H4 (cell line): ENCODE measurements at places on chromosomes 6 and 20.

- DNase-seq = peak; percentile 38
Observed at GRCh38 chr6:11848852-11849731, 70.5 kb upstream of the ADTRP start.

GRCh38 chr6:42569102-42570028 is 5.5 kb downstream of the UBR2 start:
- peak; percentile 72 for DNase-seq

DNA sequence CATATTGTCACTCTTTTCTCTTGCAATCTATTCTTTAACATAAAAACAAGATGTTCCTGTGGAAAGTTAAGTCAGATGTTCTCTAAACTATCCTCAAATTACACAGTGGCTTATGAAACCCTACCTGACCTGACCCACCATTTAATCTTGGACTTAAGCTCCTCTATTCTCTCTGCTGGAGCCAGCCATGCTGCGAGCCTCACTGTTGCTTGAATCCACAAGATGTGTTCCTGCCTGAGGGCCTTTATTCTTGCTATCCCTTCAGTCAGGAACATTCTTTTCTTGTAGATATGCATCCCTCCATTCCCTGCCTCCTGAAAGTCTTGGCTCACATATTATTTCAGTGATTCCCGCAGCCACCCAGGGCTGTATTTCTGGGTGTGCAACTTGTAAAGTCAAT is 283.2 kb downstream of the EPHA7 start:
- DNase-seq = no peak

DNA sequence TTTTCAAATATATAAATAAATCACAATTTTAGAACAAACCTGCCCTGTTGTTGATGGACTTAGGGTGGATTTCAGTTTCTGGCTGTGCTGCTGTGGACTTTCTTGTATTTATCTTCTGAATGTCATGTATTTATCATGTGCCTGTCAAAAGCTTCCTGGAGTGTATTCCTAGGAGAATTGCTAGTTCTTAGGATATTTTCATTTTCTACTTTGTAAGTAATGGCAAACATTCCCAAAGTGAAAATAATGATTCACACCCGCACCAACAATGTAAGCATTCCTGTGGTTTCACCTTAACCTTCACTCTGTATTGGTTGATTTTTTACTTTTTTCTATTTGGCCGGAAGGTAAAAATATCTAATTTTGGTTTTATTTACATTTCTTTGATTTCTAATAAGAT is 387.8 kb downstream of the SMOC2 start:
- DNase-seq = no peak

GRCh38 chr20:31842471-31843157 is 2.8 kb downstream of the FOXS1 start:
- no peak for DNase-seq

DNA sequence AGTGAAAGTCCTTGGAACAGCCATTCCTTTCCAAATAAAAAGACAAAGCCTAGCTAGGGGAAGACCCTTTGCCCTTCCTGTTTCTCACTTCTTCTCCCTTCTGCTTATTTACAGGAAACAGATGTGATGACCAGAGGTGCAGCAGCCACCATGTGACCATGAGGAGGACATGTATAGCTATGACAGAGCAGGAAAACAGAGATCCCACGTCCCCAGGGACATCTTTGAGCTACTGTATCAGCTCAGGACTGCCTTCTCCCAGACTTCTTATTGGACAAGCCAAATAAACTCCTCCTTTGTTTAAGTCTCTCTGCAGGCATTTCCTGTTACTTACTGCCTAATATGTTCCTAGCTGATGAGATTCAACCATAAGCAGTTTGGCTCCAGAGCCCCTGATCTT is 133.1 kb upstream of the MLN start:
- DNase-seq = no peak

DNA sequence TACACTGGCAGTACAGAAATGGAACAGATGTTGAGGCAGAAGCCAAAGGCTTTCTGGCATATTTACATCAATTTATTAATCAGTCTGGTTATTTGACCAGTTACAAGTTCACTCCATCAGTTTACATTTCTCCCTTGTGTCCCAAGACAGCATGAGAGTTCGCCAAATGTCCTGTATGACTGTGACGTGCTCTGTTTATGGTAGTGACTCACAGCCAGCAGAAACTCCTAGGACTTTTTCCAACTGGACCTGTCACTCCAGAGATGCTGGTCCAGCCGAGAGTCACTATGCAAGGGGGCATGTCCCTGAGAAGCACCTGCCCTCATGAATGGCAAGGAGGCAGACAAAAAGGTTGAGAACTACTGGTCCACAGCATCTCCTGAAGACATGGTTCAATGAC is 160.0 kb downstream of the LRFN2 start:
- DNase-seq = no peak

- DNase-seq = no peak
Observed at GRCh38 chr20:37946946-37947345, 44.0 kb downstream of the VSTM2L start.

DNA sequence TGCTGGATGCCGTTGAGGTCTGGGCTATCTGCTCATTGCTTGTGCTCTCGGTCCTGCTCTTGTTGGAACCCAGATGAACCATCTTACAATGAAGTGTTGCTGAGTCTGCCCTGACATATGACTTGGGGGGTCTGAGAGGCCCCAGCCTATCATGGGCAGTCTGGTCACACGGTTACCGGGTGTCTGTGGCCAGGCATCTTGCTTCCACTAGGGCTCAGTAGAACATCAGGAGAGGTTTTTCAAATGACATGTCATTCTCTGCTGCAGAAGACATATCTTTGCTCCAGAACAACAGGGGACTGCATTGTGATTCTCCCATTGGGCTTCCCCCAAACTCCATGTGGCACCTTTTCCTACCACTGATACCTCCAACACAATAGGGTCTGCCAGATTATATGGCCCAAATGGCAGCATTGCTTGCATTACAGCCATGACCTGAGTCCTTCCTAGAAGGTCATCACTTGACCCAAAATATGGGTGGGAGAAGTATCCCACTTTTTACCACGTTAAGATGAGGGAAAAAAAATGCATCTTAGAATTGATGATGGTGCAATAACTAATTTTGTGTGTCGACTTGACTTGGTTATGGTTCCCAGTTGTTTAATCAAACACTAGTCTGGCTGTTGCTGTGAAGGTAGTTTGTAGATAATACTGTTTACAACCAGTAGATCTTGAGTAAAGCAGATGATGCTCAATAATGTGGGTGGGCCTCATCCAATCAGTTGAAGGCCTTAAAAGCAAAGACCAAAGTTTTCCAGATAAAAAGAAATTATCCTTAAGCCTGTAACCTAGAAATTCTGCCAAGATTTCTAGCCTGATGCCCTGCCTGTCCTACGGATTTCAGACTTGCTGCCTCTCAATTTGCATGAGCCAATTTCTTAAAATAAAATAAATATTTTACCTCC is 241.0 kb downstream of the QKI start:
- DNase-seq = no peak

DNA sequence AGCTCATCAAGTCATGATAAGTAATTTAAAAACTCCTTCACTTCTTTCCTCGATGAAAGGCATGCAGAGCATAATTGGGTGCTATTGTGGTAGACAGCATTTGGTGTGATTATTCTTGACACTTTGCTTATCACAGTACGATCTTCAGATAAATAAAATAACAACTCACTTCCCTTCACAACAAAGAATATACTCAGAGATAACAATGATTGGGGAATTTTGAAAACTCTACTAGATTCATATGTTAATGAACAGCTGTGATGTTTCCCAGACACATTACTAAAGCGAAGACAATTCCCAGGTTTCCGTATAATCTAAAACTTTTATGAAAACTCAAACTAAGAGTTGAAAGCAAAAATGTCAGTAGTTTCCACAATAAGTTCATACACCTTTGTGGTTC is 670.6 kb upstream of the EPHA7 start:
- no peak for DNase-seq

DNA sequence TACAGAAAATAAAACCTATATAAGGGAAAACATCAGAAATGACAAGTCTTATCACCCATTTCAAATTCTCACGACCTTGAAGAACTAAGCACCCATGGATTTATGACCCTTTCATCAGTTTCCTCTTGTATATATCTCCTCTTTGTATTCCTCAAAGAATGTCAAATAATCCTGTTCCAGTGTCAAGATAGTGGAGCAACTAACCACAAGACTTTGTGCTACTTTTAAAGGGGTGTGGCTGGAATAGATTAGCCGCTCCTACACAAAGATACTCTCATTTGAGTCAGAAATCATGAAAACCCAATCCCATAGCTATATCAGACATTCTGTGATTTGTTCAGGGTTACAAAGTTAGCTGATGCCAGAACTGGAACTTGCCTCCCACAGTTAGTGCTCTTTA is 6.6 kb downstream of the REPS1 start:
- no peak for DNase-seq

- DNase-seq = no peak
Observed at GRCh38 chr6:33431880-33432541, 12.1 kb downstream of the SYNGAP1 start.

- no peak for DNase-seq
Observed at GRCh38 chr6:124294574-124295200, 491.0 kb downstream of the NKAIN2 start.

DNA sequence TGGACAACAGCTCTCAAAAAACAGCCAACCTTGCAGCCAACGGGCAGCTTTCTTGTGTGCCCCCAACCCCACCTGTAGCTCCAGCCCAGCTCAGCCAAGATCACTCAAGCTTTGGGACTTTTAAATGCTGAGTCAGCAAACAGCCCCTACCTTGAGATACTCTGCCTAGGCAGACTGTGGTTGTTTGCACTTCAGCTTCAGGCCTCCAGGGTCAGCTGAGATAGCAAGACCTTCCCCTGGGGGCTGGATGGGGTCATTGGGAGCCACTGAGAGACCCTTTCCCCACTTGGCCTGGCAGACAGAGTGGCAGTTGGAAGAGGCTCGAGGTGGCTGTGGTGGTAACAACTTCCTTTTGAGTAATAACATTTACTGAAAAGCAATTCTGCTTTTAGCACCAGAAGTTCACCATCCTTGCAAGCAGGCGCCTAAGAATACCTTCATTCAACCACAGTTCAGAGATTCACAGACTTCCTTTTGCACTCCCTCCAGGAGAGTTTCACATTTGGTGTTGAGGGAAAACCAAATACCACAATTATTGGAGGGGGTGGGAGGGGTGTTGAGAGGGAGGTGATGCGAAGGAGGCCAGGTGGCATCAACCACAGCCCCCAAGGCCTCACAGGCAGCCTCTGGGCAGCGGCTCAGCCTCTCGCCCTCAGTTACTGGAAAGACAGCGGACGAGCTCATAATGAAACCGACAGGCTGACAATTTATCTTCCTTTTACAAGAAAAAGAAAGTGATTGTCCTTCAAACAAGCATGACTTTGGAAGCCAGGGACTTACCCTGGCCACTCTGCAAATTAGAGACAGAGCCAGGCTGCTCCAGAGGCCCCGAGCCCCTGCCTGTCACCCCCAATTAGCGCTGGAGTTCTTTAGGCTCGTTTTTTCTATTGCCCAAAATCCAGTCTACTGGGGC is 148.1 kb downstream of the CEBPB start:
- peak; percentile 75 for DNase-seq

DNA sequence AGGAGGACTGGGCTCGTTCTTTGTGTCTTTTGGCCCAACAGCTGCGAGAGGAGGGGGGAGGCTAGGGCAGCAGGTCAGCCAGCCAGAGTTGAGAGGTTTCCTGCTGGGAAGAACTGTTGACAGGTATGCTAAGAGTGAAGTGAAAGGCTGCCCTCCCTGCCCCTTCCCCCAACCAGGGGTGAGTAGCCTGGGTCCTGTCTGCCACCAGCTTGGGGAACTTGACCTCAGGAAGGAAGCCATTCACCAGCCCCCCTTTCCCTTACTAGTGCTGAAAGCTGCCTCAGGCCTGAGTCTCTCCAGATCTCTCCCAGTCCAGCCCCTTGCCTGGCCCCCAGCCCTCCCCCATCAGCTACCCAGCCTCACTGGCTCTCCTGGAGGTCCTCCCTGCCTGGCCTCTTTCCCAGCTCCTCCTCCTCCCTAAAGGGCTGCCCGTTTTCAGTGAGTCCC is 20.7 kb upstream of the ZNF76 start:
- no peak for DNase-seq

DNA sequence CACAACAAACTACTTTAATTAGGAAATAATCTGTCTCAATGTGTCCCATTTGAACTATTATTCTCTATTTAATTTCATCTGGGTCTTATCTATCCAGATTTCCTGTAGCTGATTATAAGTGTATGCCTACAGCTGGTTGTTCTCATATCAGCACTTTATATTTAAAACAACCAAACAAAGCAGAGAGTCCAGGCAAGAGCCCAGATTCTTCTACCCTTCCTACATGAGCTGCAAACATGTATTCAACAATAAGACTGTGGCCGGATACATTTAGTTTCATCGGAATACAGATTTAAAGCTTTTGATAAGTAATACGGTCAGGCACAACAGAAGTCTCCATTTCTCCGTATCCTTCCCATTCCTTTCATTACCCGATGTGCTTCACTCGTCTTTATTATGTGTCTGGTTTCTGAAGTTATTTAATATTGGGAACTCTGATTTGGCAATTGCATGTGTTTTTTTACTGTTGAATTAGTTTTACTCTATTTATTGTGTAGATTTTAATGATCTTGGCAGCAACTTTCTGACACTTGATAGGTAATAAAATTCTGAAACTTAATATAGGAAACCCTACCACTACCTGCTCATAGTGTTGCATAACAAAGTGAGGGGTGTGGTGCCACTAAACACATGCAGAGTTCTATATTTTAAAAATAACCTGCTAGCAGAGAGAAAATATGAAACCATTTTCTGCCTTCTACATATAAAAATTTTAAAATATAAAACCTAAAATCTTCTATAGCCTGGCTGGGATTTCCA is 653.5 kb upstream of the PTCHD4 start:
- no peak for DNase-seq

GRCh38 chr6:33201935-33202334 is 1.3 kb downstream of the SLC39A7 start:
- DNase-seq = no peak

- DNase-seq = no peak
Observed at GRCh38 chr20:50013976-50014375, 31.2 kb downstream of the SNAI1 start.

DNA sequence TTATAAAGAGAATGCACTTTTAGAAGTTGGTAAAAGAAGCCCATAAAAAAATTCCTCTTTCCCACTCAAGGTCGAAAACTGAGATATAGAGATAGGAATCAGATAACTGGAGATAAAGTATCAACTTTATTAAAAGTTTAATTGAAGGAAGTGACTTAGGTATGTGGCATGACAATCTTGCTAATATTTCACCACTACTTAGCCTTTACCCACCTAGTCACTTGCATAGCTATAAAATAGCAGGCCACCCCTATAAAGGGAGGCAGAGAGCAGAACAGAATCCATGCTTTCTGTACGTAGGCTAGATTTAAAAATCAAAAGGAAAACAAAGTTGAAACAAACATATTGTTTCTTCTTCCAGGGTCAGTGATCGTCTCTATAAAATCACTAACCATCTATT is 13.2 kb upstream of the TBC1D32 start:
- DNase-seq = no peak
